ENCODE measurements at places on chromosomes 16 and 17.

DNA sequence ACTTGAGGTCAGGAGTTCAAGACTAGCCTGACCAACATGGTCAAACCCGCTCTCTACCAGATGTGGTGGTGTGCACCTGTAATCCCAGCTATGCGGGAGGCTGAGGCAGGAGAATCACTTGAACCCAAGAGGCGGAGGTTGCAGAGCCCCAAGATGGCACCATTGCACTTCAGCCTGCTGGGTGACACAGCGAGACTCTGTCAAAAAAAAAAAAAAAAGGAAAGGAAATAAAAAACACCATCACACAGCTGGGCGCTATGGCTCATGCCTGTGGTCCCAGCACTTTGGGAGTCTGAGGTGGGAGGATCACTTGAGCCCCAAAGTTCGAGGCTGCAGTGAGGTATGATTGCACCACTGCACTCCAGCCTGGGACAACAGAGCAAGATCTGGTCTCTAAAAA is 13.3 kb upstream of the SBK1 start:
- no peak for DNase-seq

- DNase-seq = no peak
These were observed 1.6 kb downstream of the SEZ6 start for GRCh38 chr17:29004081-29004692.

GRCh38 chr17:8593276-8593675 is 37.2 kb downstream of the MYH10 start:
- DNase-seq = no peak

GRCh38 chr17:46773221-46773605 is 45.3 kb downstream of the WNT3 start:
- DNase-seq = no peak

- DNase-seq = no peak
These were observed 16.3 kb downstream of the SCPEP1 start for GRCh38 chr17:56994009-56994792.

GRCh38 chr17:64938290-64938689 is 19.0 kb upstream of the LRRC37A3 start:
- no peak for DNase-seq
